ENCODE measurements at places on chromosomes 12 and 14.

- DNase-seq = no peak
Measured at GRCh38 chr12:82407481-82407880, 49.2 kb downstream of the METTL25 start.

DNA sequence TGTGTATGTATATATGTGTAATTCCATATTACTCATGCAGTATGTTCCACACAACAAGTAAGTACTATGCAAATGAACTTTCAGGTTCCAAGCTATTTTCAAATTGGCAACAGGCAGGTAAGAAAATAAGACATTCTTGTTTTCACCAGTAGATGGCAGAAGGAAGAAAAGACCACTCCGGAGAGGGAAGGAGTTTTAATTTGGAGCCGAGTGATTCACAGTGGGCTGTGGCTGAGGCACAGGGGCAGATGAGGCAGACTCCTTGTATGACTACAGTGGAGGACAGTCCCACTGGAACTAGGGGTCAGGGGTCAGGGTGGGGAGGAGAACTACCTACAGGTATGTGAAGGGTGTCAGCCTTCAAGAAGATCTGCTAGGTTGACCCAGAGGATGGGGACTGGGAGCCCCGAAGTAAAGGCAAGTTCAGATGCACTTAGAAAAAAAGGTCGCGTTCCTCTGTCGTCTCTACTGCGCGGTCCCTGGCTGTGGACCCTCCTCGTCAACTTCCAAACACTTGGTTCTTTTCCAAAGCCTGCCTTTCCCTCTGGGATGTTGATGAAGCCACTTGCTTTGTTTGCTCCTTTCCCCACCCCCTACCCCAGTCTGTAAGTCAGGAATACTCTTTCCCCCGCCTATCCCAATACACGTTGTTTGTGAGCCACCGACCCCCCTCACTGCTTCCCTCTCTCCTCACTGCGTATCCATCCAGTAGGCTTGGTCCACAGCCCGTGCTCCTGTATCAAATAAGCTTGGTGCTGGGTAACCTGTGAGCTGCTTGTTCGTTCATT lies 24.1 kb downstream of the DDX47 start:
- no peak for DNase-seq

- no peak for DNase-seq
Measured at GRCh38 chr12:10215436-10215835, 2.8 kb downstream of the GABARAPL1 start.

- no peak for DNase-seq
Measured at GRCh38 chr14:92323011-92323915, at the start of gene SLC24A4. SLC24A4 (plus strand) TSS chr14:92323165; CDS start chr14:92323831, 666 bp downstream.

DNA sequence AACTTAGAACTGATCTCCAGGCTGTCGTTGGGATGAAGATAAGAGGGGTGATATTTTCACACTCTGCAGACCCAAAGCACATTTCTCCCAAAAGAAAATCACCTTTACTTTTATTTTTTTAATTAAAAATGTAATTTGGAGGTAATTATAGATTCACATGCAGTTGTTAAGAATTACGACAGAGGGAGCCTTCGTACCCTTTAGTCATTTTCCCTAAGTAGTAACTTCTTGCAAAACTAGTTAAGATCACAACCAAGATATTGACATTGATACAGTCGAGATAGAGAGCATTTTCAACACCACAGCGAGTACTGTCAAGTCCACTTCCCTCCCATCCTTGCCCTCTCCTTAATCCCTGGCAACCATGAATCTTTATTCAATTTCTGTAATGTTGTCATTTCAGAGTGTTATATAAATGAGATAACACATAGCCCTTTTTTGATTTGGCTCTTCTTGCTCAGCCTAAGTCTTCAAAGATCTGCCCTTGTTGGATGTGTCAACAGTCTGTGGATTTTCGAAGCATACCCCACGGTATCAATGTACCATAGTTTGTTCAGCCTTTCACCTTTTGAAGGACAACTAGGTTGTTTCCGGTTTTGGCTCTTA lies 39.6 kb downstream of the DNAH10 start:
- no peak for DNase-seq

Data from kidney epithelial cell (primary cell).